ENCODE measurements at places on chromosomes 16 and 17.

DNA sequence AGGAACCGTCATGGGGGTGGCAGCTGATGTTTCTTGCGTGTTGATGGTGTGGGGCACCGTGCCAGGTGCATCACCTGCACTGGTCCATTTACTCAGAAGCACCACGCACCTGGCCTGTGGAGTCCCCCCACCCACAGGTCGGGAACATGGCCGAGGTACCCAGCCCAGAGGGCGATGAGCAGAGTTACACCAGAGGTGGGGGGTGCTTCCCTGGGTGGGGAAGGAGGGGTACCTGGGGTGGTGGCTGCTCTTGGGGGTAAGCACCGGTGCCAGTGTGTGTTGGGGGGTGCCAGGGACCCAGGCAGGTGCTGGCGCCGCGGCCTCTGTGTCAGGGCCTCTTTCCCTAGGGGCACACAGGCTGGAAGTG lies 5.0 kb upstream of the ZNF750 start:
- DNase-seq, result no peak

DNA sequence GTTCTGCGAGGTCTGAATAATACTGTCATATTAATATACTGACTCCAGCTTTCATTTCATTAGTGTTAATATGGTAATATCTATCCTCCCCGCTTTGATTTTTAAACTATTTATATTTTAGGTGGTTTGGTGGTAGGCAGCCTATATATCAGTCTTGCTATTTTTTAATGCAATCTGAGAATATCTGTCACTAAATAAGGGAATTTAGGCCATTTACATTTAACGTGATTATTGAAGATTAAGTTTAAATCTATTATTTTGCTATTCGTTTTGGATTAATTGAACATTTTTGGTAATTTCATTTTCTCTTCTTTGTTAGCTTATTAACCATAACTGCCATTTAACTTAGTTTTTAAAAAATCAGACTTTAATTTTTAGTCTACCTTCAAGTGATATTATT lies 247.7 kb upstream of the PMFBP1 start:
- no peak for DNase-seq

GRCh38 chr17:59353936-59354755 lies 22.7 kb downstream of the YPEL2 start:
- DNase-seq, result no peak

- no peak for DNase-seq
Observed at GRCh38 chr17:48997103-48997826, at the start of gene IGF2BP1. IGF2BP1 (plus strand) TSS chr17:48997385; CDS start chr17:48997746, 361 bp downstream.

DNA sequence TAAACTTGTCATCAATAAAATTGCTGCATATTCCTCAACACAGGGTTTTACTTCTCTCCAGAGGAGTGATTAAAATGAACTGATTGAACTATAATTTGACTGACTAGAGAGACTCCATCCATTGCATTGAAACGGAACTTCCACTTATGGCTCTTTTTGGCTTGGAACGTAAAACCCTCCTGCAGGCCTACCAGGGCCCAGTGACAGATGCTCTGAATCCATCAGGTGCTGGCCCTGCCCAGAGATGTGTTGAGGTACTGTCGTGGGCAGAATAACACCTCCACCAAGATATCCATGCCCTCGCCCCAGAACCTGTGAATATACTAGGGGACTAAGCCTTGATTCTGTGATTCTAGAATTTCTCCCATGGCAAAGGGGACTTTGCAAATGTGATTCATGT lies 45.4 kb downstream of the CBLN1 start:
- no peak for DNase-seq

- no peak for DNase-seq
Observed at GRCh38 chr17:80998118-80998747, 6.6 kb downstream of the CHMP6 start.

DNA sequence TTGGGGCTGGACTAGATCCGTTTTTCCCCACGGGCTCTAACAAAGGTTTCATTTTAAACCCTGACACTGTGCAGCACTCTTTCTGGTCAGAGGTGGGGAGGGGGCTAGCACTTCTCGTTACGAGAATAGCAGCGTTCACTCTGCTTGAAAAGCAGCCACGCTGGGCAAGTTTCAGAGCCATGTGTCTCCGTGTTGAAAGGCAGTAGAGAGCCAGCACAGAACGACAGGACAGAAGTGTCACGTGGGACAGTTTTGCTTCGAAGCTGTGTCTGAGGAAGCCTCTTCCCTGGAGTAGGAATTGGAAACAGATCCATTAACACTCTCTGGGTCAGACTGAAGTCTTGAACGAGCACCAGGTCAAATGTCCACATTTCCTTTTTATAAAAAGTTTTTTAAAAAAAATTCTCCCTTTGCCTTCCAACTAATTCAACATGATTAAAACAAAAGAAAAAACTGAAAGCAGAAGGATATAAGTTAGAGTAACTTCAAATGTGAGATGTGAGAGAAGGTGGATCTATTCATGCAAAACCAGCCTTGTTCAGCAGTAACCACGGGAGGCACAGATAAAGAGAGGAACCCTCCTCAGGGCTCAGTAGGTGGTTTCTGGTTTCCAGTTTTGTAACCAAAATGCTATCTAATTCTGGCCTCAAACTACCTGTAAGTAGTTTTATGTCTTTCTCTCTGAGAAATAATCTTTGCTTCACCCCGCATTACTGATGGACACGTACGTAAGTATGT lies 65.0 kb downstream of the SMG6 start:
- DNase-seq, result no peak
